A549 treated with DMSO at 1 μM for 4 hours (cell line): ENCODE measurements at places on chromosomes 2 and 18. TPM values are rescaled to one million over a fixed set of nuclear protein-coding genes. Genes with fewer than 3 reads are reported as not detected.

The MLPH gene
- 180 to 294 TPM (median 277 TPM) in 5 replicates for total RNA-seq

The EPHA4 gene
- 0.37 to 1.2 TPM (median 0.72 TPM) in 5 replicates for total RNA-seq

The FBLN7 gene
- total RNA-seq = 0.42 to 0.86 TPM (median 0.55 TPM) in 5 replicates

The CYTIP gene
- not detected in 5 replicates for total RNA-seq

The ZNF385B gene
- 0.20 TPM in 1 of 5 replicates, not detected in the others for total RNA-seq

The GPR17 gene
- total RNA-seq = 0.06 to 0.47 TPM (median 0.10 TPM) in 5 replicates

The ABCG5 gene
- total RNA-seq = not detected in 5 replicates

The SGO2 gene
- 9.8 to 17.1 TPM (median 16.1 TPM) in 5 replicates for total RNA-seq

The SLC14A1 gene
- 0.17 to 0.21 TPM (median 0.19 TPM) in 4 of 5 replicates, not detected in the other for total RNA-seq

The EFHD1 gene
- total RNA-seq = 1.6 to 2.6 TPM (median 1.9 TPM) in 5 replicates

The GBX2 gene
- 2.3 to 4.1 TPM (median 3.3 TPM) in 5 replicates for total RNA-seq

The EVA1A gene
- total RNA-seq = 12.6 to 14.0 TPM (median 12.7 TPM) in 5 replicates

The TPO gene
- total RNA-seq = 0.07 to 0.13 TPM (median 0.10 TPM) in 4 of 5 replicates, not detected in the other

The HSPE1 gene
- total RNA-seq = 466 to 796 TPM (median 530 TPM) in 5 replicates

The KCNG3 gene
- 0.74 to 1.3 TPM (median 0.89 TPM) in 5 replicates for total RNA-seq

The UGT1A4 gene
- total RNA-seq = 0.07 TPM in 1 of 5 replicates, not detected in the others

The SPP2 gene
- not detected in 5 replicates for total RNA-seq

The RBM45 gene
- 10.1 to 14.5 TPM (median 11.8 TPM) in 5 replicates for total RNA-seq

The NEU4 gene
- 0.18 to 0.50 TPM (median 0.26 TPM) in 4 of 5 replicates, not detected in the other for total RNA-seq

The FBXO48 gene
- 0.49 to 0.81 TPM (median 0.71 TPM) in 5 replicates for total RNA-seq

The IL1B gene
- total RNA-seq = 0.17 to 0.49 TPM (median 0.28 TPM) in 5 replicates

The CHST9 gene
- total RNA-seq = not detected in 5 replicates

The LCT gene
- total RNA-seq = 0.02 to 0.06 TPM (median 0.02 TPM) in 5 replicates

The UGT1A10 gene
- 0.05 to 0.26 TPM (median 0.10 TPM) in 3 of 5 replicates, not detected in the others for total RNA-seq

The ACMSD gene
- total RNA-seq = not detected in 5 replicates

The FTCDNL1 gene
- total RNA-seq = 2.2 to 3.0 TPM (median 2.6 TPM) in 5 replicates

The COL3A1 gene
- 0.22 to 0.26 TPM (median 0.25 TPM) in 5 replicates for total RNA-seq

The NEU2 gene
- not detected in 5 replicates for total RNA-seq

The UPP2 gene
- not detected in 5 replicates for total RNA-seq

The NAT8 gene
- not detected in 5 replicates for total RNA-seq

The LRPPRC gene
- total RNA-seq = 86.1 to 129 TPM (median 118 TPM) in 5 replicates

The TBR1 gene
- total RNA-seq = 0.01 to 0.11 TPM (median 0.08 TPM) in 3 of 5 replicates, not detected in the others

The SALL3 gene
- total RNA-seq = not detected in 5 replicates

The TACR1 gene
- total RNA-seq = 0.21 to 0.45 TPM (median 0.39 TPM) in 5 replicates

The DSEL gene
- 0.34 to 0.55 TPM (median 0.40 TPM) in 5 replicates for total RNA-seq

The INPP1 gene
- 24.5 to 27.3 TPM (median 26.5 TPM) in 5 replicates for total RNA-seq

The RAPGEF4 gene
- total RNA-seq = 0.16 to 0.35 TPM (median 0.21 TPM) in 5 replicates

The ZNF892 gene
- 0.23 to 0.93 TPM (median 0.56 TPM) in 5 replicates for total RNA-seq

The NTSR2 gene
- not detected in 5 replicates for total RNA-seq

The EMILIN1 gene
- 0.23 to 0.46 TPM (median 0.31 TPM) in 4 of 5 replicates, not detected in the other for total RNA-seq

The PRKCE gene
- 10.1 to 13.1 TPM (median 10.4 TPM) in 5 replicates for total RNA-seq

The ALKAL2 gene
- total RNA-seq = not detected in 5 replicates

The NRBP1 gene
- 125 to 146 TPM (median 134 TPM) in 5 replicates for total RNA-seq

The SULT1C2 gene
- 0.22 to 0.72 TPM (median 0.45 TPM) in 5 replicates for total RNA-seq

The WDR35 gene
- 14.1 to 17.5 TPM (median 16.6 TPM) in 5 replicates for total RNA-seq

The IL36B gene
- 0.15 to 0.25 TPM (median 0.24 TPM) in 3 of 5 replicates, not detected in the others for total RNA-seq

The MAPK4 gene
- 0.02 to 0.17 TPM (median 0.07 TPM) in 5 replicates for total RNA-seq

The CNDP1 gene
- total RNA-seq = not detected in 5 replicates

The HOXD13 gene
- total RNA-seq = 0.22 to 0.32 TPM (median 0.24 TPM) in 5 replicates

The LYPD1 gene
- total RNA-seq = 15.1 to 20.5 TPM (median 18.2 TPM) in 5 replicates

The ALLC gene
- total RNA-seq = 0.05 TPM in 1 of 5 replicates, not detected in the others

The BABAM2 gene
- 45.6 to 50.0 TPM (median 47.3 TPM) in 5 replicates for total RNA-seq

The CHST10 gene
- 15.8 to 18.2 TPM (median 17.2 TPM) in 5 replicates for total RNA-seq

The ACTG2 gene
- 0.10 to 0.38 TPM (median 0.17 TPM) in 5 replicates for total RNA-seq

The PPM1G gene
- 162 to 187 TPM (median 174 TPM) in 5 replicates for total RNA-seq

The TMEM198 gene
- 0.54 to 1.3 TPM (median 0.95 TPM) in 5 replicates for total RNA-seq
